ENCODE measurements at places on chromosomes 6 and 20. TPM values are rescaled to one million over a fixed set of nuclear protein-coding genes. Genes with fewer than 3 reads are reported as not detected.

The TNNC2 gene
- total RNA-seq, result 1.2 TPM

DNA sequence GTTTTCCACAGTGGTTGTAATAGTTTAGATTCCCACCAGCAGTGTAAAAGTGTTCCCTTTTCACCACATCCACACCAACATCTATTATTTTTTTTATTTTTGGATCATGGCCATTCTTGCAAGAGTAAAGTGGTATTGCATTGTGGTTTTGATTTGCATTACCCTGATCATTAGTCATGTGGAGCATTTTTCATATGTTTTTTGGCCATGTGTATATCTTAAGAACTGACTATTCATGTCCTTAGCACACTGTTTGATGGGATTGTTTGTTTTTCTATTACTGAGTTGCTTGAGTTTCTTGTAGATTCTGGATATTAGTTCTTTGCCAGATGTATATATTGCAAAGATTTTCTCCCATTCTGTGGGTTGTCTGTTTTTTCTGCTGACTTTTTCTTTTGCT is 820.1 kb downstream of the TENT5A start:
- DNase-seq, result no peak

The HLA-DPB1 gene
- 1.4 TPM for total RNA-seq

The DEFB115 gene
- not detected for total RNA-seq

DNA sequence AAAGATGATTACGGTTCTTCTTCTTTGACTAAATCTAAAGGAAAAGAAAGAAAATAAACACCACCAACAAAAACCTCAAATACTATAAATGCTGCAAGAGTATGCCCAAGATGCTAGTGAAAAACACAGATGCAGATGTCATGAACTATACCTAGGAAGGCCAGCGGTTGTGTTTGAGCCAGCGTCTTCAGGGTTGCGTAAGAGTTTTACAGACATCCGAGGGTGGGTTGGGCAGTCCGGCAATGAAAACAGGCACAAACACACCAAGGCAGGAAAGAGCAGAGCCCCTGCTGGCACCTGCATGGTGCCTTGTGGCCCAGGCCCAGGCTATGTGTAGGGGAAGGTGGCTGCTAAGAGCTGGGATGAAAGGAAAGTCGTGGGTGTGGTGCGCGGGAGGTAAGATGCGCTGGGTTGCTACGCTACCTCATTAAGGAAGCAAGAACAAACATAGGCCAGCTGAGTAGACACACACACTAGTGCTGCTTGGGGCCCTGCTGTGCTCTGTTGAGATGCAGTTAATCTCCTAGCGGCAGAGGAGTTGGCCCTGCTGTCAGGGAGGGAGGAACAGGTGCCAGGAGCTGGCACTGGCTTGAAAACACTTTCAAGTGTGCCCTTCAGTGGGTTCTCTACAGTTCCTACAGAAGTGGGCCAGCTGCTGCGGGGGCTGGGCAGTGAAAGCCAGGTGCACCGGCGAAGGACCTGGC is 170.2 kb upstream of the PLN start:
- DNase-seq, result no peak

DNA sequence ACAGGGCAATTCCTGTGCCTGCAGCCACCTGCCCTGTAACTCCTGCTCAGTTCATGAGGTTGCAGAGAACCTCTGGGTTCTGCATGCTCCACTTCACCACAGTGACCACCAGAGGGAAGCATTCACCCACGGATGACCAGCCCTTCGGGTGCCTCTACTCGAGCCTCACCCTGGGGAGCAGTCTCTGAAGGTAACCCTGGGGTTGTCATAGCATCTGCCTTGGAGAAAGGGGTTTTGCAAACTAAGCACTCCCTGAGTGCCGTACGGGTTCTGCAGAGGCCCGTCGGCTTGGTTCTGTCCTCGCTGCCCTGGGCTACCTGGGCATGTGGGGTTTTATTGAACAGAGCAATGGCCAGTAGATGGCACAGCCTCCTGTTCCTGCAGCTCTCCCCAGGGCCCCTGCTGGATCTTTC is 10.2 kb upstream of the CST5 start:
- DNase-seq, result peak; percentile 47

GRCh38 chr20:39225536-39225935 is 263.4 kb downstream of the DHX35 start:
- DNase-seq, result no peak

Measured in occipital lobe (tissue), 3 donors.